Activated CD4-positive, alpha-beta T cell treated with anti-CD3 and anti-CD28 coated beads, Interleukin-2, amount 50 U/mL, for 48 hours (primary cell): ENCODE measurements at places on chromosomes 16 and 17.

DNA sequence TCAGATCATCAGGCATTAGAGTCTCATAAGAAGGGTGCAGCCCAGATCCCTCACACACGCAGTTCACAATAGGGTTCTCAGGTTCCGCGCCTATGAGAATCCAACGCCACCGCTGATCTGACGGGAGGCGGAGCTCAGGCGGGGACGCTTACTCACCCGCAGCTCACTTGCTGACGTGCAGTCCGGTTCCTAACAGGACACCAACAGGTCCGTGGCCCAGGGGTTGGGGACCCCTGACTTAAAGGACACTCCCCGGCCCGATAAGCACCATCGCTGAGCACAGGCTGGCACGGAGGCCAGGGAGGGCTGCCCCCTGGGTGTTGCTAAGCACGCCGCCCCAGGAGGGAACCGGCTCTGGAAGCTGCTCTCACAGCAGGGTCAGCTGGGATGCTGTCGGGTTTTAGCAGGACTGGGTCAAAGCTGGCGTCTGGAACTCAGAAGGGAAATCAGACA is 30.1 kb upstream of the BAHCC1 start:
- peak; percentile 46 for DNase-seq

DNA sequence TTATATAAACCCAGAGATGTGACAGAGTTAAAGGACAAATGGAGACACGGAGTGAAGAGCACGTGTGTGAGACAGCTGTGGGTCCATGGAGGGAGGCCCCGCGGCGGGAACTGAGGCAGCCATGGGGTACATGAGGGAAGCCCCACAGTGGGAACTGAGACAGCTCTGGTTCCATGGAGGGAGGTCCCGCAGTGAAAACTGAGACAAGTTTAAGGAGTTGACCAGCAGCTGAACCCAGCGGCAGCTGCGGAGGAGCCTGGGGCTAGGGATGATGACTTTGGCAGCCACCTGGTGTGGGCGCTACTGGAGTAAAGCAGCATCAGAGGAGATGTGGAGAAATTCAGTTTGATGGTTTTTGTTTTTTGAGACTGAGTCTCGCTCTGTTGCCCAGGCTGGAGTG is 185.1 kb downstream of the RPTOR start:
- DNase-seq: no peak

DNA sequence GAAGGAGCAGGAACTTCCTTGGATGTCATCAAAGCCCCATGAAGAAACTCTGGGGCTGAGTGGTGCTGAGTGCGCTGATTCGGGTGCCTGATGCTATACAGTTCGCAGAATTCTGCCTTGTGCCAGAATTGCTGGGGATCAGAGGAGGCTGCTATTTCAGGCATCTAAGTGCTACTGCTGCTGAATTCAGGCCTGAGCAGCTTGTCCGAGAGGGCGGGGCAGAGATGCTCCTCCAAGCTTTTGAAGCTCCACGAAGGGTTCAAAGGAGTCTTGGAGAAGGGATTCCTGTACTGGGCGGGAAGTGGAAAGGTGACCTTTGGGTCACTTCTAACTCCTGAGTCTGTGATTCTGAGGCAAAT is 227.8 kb downstream of the CCDC182 start:
- no peak for DNase-seq

- DNase-seq: no peak
Measured at GRCh38 chr17:50534979-50535326, 2.4 kb downstream of the EPN3 start.

DNA sequence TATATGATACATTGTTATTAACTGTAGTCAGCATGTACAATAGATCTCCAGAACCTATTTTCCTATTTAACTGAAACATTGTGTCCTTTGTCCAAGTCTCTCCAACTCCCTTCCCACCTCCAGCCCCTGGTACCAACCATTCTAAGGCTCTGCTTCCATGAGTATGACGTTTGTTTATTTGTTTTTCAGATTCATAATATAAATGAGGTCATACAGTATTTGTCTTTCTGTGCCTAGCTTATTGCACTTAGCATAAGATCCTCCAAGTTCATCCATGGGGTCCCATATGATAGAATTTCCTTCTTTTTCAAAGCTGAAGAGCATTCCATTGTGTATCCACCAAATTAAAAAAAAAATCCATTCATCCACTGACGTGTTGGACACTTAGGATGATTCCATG is 39.4 kb downstream of the OTOA start:
- no peak for DNase-seq

DNA sequence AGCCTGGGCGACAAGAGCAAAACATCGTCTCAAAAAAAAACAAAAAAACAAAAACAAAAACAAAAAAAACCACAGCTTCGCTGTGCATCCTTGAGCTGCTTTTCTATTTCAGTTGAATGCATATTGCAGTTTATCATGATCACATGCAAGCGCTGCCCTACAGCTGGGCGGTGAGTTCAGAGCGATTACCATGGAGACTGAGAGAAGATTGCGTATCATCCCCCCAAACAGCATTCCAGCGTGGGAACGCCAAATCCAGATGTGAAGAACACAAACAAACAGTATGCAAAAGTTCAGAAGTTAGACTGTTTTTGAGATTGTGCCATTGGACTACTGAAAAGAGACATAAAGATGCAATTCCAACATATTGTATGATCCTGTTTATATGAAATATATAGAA is 15.1 kb upstream of the SLC52A1 start:
- DNase-seq: no peak

DNA sequence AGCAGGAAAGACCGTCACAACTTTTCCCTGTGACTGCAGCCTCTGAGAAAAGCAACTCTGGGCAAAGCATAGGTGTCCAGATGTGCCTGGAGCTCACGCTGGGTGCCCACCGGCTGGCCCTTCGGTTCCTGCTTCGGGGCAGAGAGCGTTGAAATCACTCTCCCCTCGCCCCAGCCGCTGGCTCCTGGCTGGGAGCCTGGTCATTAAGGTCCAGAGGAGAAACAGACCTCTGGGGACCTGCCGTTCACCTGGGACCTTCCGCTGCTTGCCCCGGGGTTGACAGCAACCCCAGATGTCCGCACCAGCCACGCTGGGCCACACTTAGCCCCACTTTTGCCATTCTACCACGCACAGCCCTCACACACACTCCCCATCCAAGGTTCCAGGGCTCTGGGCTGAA is 13.1 kb downstream of the MRM3 start:
- no peak for DNase-seq

DNA sequence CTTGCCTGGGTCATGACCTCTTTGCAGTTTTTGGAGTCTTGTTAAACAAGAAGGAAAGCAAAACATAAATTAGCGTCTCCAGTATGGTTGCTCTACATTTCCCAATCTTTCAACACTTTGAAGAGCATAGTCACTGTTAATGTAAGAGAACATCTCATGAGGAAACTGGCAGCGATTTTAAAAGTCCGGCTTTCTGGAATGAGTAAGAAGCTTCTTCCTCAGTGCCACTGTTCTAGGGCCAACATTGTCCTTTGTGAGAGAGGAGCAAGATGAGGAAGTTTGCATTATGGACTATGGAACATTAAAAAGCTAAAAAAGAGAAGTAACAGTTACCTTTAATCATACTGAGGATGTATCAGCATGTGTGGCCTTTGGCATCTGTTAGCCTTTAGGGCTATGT is 73.1 kb downstream of the WNT3 start:
- no peak for DNase-seq

DNA sequence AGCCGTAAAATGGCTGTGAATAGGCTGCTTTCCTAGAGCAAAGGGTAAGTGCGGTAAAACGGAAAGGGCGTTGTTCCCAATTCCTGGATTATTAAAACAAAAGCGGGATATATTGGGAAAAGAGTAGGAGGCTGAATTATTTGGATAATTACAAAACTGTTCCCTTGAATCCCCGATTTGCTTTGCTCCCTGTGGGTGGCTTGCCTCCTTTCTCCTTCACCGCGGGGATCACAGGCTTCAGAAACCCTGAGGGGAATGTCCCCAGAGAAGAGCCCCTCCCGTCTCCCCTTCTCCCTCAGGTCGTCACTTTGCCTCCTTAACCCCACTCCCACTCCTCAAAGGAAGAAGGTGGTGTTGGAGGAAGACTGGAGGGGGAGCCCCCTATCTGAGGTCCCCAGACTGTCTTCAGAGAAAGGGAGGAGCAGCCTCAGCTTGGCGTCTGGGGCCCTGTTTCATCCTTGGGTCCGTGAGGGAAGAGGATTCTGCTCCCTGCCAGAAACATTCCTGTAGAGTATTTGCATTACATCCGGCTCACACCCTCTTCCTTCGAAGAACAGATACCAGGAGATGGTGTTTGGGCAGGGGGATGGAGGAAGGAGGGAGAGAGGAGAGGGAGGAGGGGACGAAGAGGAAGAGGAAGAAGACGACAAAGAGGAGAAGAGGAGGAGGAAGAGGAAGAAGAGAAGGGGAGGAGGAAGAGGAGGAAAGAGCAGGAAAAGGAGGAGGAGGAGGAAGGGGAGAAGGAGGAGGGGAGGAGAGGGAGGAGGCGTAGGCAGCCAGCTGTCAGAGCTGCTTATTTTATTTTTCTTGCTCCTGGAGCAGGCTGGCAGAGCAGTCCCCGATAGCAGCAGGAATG is 31.8 kb downstream of the MRM1 start:
- DNase-seq: no peak

- no peak for DNase-seq
Measured at GRCh38 chr16:57021757-57022156, 32.4 kb downstream of the NLRC5 start.

- DNase-seq: no peak
Measured at GRCh38 chr17:74259667-74260524, 14.1 kb upstream of the DNAI2 start.

DNA sequence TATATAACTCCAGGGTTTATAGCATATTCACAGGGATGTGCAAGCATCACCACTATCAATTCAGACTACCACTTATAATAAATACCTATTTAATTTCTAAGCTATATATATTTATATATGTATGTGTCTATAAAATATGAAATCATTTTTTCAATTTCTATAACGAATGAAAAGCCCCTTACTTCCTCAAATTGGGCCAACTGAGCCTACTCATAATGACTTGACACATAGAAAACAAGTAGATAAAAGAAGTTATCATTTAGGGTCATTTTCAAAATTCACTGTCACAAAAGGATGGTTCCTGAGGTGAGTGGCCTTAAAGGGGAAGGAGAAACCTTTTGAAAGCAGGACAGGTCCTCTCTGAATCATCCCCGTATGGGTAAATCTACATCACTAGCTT is 114.1 kb downstream of the ADCY9 start:
- DNase-seq: no peak

DNA sequence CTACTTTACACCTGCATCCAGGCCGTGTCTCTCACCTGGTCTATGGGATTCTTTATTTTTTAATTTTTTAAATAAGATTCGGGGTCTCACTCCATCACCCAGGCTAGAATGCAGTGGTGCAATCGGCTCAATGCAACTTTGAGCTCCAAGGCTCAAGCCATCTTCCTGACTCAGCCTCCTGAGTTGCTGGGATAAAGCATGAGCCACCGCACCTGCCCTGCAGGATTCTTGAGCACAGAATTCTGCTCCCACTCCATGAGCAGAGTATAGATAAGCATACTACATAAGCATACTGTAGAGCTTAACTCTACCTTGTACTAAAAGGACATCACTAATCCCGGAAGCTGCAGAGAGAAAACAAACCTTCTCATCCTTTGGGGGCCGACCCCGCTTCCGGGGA is 15.5 kb downstream of the GLYR1 start:
- DNase-seq: no peak

- DNase-seq: no peak
Measured at GRCh38 chr17:41972571-41973407, 6.2 kb downstream of the CNP start.

- DNase-seq: no peak
Measured at GRCh38 chr16:12300490-12300889, 324.0 kb downstream of the SNX29 start.

- DNase-seq: no peak
Measured at GRCh38 chr16:69110406-69110805, 5.0 kb downstream of the HAS3 start.

- peak; percentile 92 for DNase-seq
Measured at GRCh38 chr17:63774141-63774968, at the start of gene DDX42. Gene DDX42 (plus strand): TSS chr17:63774170. CDS start chr17:63787050, 12,880 bp downstream.
